D341Med (cell line): ENCODE measurements at places on chromosomes 12 and 14.

DNA sequence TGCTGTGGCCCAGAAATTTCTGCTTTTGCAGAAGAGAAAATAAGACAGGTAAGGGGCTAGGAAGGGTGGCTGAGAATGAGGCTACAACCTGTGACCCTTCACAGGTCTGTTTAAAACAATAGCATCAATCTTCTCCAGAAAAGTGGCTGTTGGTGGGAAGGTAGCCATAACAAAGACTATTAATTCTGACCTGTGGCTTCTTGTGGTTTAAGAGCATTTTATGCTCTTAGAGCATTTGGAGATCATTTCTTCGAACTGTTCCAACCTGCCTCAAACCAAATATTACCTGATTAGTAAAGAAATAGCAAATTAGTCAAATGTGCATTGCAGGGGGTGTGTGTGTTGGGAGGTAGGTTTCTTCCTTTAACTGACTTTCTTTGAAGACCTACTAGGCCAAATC lies 15.2 kb upstream of the TCP11L2 start:
- no peak for DNase-seq

GRCh38 chr12:113655919-113656318 lies 184.2 kb upstream of the LHX5 start:
- DNase-seq: no peak

- DNase-seq: no peak
Observed at GRCh38 chr12:3145033-3145432, 67.9 kb downstream of the TSPAN9 start.

DNA sequence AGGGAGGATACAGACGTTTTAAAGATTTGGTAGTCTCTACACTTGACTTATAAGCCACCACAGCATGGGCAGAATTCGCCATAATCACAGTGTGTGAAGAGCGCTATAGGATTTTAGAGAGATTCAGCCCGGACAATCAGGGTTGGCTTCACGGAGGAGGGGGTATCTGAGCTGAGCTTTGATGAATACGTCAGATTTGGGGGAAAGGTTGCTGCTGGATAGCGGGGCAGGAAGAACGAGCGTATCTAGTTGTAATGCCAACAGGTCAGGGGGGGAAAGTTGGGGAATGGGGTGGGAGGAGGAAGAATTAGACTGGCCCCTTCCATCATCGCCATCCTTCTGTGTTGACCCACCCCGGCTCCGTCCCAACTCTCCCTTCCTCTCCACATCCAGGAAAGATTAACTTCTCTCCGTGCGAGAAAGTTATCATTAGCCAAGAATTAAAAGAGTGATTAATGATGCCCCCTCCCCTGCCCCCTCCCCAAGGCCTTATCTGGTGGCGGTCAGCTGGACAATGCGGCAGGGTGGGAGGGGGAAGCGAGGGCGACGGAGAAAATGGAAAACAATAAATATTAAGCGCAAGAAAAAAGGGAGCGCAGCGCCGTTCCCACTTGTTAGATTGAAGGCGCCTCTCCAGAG lies 13.5 kb upstream of the GPATCH2L start:
- DNase-seq: no peak

GRCh38 chr12:31507966-31508365 lies 83.0 kb downstream of the DENND5B start:
- no peak for DNase-seq

DNA sequence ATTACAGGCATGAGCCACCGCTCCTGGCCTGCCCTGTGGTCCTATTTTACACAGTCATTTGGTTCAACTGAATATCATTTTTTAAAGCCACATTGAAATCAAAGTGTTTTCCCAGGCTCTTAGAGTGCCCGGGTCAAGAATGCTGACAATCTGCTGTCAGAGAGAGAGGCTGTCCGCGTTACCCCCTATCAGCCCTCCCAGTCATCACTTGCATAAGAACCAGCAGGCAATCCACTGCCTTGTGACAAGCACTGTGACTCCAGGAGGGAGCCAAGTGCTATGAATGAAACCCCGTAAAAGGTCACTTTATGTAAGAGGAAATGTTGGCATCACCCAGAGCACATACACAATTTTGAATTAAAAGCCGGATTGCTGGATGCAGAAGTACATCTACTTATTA lies 13.5 kb downstream of the PHLDA1 start:
- no peak for DNase-seq

DNA sequence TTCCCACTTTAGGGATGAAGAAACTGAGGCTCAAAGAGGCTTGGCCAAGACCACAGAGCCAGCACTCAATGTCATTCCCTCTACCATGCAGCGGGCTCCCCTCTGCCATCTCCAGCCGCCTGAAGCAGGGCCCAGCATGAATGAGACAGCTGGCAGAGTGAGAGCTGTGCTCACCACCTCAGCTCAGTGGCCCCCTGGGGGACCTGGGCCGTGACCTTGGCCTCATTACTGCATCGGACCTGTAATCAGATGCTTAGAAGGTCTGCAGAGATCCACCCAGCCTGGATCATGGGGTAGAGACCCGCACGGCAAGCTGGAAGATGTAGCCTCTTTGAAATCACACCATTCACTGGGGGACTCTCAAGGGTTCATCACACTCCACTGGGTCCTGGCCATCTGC lies 22.7 kb upstream of the CORO1C start:
- no peak for DNase-seq

GRCh38 chr14:33241331-33241730 lies 302.7 kb downstream of the NPAS3 start:
- no peak for DNase-seq

DNA sequence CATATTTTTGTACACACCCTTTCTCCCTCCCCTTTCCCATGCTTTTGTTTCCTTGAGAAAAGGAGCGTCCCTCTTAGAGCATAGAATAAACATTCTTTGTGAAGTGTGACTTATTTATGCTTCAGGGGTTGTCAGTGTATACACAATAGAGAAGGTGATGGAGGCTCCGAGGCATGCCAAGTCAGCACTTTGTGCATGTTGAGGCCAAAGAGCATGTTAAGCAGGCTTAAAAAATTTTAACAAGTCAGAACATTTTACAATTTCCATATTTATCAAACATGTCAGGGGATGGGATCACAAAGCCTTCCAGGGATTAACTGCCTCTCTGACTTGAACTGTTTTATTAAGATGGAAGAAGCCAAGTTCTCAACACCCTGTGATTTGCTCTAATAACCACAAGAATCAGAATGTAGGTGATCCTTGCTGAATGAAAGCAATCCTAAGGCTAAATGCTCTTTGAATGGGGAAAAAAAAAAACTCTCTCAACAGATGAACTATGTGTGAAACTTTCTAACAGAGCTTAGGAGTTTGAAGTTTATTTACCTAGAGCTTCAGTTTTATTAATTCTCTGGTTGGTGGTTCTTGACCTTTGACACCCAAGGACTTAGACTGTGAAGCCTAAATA lies 223.1 kb downstream of the RAD51B start:
- DNase-seq: no peak

DNA sequence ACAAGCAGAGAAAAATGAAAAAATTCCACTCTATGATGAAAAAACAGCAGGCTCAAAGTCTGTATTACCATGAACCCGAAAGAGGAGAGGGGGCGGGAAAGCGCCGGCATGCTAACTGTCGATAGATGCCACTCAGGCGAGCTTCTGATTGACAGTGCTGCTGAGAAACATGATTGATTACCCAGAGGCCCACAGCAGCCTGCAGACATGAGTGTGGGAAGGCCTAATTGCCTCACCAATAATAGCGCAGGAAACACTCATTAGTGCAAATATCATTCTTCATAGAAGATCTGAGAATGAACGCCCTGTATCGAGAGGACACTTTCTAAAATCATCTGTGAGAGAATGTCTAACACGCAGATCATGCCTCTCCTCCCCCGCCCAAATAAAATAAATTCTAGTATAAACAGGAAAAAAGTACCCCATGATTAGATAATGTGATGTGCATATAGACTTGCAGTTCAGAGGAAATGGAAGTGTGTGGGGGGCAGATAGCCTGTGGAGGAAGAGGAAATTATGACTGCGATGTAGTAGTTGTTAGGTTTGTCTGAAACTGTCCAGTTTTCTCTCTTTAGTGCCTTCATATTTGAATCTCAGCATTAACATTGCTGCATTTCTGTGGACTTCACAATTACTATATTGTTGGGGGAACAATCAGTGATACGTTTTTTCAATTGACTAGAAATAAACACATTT lies 15.6 kb downstream of the TPH2 start:
- no peak for DNase-seq

DNA sequence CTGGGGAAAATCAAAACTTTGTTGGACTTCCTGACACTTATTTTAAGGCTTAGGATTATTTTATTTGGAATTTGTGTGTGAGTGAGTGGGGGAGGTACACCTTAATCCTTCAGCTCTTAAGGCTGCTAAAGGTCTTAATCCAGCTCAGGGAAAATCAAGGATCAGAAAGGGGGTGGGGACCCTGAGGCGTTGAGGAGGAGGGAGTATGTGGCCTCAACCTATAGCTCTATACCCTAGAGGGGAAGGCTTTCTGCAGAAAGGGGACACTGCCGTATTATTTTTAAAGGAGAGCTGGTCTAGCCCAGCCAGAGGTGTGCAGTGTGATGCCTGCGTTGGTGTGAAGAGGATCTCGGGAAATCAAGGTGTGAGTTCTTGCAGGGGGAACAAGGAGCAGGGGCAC lies 20.0 kb downstream of the IRF2BPL start:
- DNase-seq: peak; percentile 84

DNA sequence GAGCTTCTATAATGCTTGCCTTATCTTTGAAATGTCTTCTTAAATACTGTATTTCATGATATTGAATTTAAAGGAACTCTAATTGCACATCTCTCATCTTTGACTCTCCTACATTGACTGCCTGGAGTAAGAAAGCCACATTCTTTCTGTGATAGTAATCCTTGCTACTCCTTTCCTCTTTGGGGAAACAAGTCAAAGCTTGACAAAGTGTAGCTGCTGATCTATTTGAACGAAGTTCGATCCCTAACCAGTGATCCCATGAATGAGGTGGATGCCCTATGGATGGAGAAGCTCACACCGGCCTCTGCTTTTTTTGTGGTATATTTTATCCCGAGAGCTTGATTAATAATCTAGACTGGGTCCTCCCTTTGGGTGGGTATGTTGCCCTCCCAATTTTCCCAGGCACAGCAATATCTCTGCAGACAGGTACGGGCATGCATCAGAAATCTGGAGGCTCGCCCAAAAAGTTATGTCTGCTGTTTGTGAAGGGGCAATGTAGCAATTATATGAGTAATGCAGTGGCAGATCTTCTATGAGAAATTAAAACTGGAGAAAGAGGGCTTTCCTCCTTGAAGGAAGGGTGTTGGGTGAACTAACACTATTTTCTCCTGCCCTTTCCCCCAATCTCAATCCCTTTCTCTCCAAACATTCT lies 163.0 kb upstream of the FRMD6 start:
- DNase-seq: no peak

- DNase-seq: no peak
Observed at GRCh38 chr14:82689948-82690347, 1156.3 kb upstream of the SEL1L start.

DNA sequence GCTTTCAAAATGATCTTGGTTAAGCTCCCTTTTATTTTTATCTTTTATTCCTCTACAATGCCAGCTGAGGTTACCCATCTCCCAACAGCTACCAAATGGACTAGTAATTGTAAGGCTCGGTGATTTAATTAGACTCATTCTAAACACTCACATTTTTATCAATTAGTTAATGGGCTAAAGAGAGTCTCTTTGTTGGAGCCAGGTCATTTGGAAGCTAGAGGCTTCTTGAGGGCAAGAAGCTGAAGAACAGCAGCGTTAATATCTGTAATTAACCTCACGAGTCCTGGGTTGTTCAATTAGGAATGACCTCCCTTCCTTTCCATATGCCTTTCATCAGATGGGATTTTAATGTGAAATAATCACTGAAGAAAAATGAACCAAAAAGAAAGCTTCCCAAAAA lies 56.9 kb downstream of the OTX2 start:
- no peak for DNase-seq

- DNase-seq: no peak
Observed at GRCh38 chr12:14824012-14824634, 10.1 kb upstream of the SMCO3 start.

GRCh38 chr12:45286621-45287020 lies 70.7 kb downstream of the ANO6 start:
- DNase-seq: no peak

GRCh38 chr12:6450091-6450868 lies 1.6 kb upstream of the TAPBPL start:
- DNase-seq: no peak

GRCh38 chr14:61098721-61099120 lies 117.7 kb downstream of the SLC38A6 start:
- DNase-seq: no peak
